ENCODE measurements at places on chromosomes 2 and 18.
A peak's percentile ranks its signal among the peaks of the same experiment; 100 is the strongest.

- no peak for DNase-seq
These were observed 2.4 kb downstream of the GLS start for GRCh38 chr2:190882856-190883582.

DNA sequence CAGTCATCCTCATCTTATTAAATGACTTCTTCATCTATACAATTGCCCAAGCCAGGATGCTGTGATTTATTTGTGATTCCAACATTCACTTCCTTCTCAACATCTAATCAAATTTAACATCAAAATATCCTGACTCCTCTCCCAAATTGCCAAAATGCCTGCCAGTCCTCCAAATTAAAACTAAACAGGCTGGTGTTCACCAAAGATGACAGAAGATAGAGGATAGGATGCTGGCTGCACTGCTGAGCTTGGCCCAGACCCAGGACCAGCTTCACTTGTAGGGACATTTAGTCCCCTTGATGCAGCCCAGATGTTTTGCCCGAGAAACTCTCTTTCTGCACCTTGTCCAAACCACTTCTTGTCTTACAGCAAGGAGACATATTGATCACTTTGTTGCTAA, 540.0 kb upstream of the CNTNAP5 start:
- DNase-seq: no peak

GRCh38 chr18:78625847-78626246, 353.8 kb upstream of the SALL3 start:
- DNase-seq: no peak

- DNase-seq: peak; percentile 77
These were observed 9.0 kb upstream of the TMBIM1 start for GRCh38 chr2:218301176-218301819.

GRCh38 chr2:232526372-232526941, 497 bp downstream of the CHRND start:
- DNase-seq: no peak

GRCh38 chr2:46845542-46846486, 69.8 kb downstream of the MCFD2 start:
- no peak for DNase-seq

DNA sequence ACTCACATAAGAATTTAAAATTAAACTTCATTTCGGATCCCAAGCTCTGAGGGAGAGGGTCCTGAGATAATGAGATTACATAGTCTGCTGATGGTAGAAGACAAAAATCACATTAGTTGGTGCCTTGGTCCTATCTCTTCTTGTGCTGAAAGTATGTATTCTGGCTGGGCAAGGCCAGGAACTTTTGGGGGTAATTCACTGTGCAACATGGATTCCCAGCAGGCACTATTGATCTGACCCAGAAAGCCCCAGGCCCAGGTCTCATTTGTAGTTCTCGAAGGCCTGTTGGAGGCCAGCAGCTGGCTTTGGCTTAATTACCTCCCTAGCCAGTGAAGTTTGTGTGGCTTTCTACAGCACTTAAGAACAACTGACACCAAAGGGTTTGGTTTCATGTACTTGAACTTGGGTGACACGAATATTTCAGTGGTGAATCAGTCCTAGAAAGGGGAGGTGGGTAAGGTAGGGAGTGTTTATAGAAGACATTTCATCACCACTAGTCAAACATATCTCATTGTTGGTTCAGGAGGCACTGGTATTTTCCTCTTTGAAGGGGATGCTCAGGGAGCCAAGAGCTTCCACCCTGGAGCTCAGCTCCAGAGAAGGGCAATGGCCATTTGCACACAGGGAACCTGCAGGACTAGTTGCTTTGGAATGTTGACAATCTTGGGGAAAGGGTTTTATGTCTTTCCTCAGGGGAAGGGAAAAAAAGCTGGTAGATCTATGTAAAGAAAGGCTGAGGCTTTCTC, 217.8 kb downstream of the OSR1 start:
- DNase-seq: no peak

DNA sequence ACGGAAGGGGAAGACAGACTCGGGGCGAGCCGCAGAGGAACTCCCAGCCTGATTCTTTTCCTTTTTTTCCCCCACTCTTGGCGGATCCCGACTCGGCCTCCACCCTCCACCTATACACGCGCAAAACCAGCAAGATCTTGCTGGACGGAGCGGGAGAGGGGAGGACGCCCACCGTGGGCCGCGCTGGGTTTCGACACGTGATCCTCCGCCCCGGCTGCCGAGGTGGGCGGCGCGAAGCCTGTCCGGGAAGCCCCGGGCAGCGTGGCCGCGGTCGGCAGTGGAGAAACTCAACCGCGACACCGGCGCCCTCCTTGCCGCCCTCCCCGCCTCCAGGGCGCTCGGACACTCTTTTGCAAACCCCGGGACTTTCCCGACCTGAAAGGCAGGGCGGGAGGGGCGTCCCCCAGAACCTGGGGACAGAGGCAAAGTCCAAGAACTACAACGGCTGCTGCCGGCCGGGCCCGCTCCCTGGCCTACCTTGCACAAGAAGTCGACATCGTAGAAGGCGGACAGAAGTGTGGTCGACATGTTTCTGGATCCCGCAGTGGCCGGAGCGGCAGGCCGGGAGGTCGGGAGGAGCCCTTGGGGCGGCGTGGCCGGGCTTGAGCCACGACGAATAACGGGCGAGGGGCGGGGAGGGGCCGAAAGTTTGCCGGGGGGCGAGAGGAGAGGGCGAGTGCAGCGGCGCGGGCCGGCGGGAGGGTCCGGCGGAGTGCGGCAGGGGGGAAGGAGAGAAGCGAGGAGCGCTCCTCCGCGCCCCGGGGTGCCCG, 433 bp downstream of the ZFP36L2 start:
- peak; percentile 70 for DNase-seq

DNA sequence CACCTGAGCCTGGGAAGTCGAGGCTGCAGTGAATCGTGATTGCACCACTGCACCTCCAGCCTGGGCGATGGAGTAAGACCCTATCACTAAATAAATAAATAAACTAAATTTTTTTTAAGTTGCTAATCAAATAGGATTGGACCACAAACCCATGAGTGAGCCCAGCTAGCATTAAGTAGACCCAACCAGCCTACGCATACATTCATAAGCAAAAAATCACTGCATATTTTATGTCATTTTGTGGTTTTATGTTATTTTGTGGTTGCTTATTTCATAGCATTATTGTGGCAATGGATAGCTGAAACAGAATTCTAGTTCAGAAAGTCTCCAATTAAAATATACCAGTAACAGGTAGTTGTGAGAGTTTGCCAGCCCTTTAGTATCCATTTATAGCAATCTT, 29.1 kb upstream of the ZC3H15 start:
- no peak for DNase-seq

- no peak for DNase-seq
These were observed 806.5 kb downstream of the TDRD15 start for GRCh38 chr2:21930226-21930625.

DNA sequence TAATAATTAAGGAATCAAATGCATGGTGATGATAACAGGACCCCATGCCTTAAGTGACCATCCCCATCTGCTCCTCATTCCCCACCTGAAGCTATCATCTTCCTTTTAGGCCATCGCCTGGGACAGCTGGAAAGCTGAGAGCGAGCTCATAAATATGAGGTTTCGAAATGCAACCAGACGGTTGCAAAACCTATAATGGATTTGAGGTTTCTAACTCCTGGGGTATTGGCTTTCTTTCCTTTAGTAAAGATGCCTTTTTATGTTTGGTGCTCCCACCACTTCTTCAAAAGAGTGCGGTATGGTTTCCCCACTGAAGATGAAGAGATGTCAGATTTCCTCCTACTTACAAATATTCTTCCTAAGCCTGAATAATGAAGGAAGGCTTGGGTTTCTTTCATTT, 1589.5 kb upstream of the PIK3C3 start:
- DNase-seq: no peak

GRCh38 chr18:24669502-24669901, 209.1 kb downstream of the HRH4 start:
- DNase-seq: no peak

DNA sequence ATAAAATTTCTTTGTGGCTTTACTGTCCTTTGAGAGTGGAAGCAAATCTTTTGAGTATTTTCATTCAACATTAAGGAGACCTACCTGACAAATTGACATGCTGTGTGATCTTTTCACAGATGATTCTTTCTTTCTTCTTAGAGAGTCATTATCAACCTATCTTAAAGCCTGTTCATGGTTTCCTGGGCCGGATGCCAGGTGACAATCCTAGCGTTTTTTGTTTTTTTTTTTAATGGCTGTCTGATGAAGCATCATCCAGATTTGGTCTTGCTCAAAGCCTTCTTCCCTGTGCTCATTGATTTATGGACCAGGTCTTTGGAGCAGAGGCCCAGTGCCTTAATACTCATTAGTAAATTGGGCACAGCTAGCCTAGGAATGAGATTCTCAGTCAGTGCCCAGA, 9.8 kb upstream of the MGAT5 start:
- DNase-seq: no peak

GRCh38 chr18:39434223-39434920, 1868.8 kb upstream of the CELF4 start:
- no peak for DNase-seq

- DNase-seq: no peak
These were observed 424.4 kb upstream of the ID2 start for GRCh38 chr2:8257502-8257901.

DNA sequence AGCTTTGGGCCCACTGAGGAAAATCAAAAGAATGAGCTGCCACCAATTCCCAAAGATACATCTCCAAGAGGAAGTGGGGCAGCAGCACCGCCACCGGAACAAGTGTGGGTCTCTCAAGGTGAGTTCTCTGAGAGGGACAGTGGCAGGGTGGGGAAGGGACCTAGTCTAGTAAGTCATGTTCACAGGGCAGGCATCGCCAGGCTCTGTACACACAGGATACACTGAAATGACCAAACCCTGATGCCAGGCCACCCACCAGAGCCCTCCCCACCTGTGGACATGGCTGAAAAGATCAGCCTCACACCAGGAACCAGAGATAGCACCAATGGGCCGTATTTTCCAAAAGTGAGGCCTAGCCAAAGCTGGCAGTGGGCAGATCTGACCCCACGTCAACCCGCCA, 108.2 kb upstream of the SMAD2 start:
- DNase-seq: no peak

GRCh38 chr2:71944183-71944550, 203.5 kb downstream of the CYP26B1 start:
- no peak for DNase-seq

DNA sequence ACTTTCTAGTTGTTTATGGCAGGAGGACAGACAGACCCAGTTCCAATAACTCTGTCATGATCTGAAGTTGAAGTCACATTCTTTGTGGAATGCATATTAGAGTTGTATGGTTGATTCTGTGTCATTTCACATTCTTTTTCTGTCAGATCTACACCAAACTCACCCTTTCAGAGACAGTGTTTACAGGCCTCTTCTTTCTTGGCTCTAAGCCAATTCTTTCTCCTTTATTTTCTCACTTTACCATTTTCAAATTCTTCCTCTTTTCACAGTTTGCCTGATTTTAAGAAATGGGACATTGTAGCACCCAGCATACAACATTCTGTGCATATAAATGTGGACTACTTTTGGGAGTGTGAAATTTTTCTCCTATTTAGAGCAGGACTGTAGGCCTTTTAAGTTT, 103.7 kb downstream of the CCDC85A start:
- DNase-seq: no peak

- DNase-seq: no peak
These were observed 48.9 kb upstream of the HPCAL1 start for GRCh38 chr2:10253596-10254372.

DNA sequence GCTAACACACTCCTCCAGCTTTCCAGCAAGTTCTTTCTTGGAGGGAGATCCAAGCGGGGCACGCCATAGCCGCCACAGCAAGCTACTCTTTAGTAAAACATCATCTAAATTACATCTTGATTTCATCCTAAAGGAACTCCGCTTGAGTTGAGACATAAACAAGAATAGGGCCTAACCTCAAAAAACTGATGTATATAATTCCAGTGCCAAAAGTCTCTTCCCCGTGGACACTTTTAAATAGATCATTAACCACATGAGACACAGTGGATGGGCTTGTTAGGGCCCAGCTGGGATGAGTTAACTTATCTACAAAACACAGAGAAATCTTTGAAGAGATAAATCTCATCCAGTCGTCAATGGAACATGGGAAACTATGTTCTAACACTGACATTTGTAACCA, 20.8 kb upstream of the MLPH start:
- no peak for DNase-seq

- DNase-seq: no peak
These were observed 34.6 kb upstream of the DNER start for GRCh38 chr2:229748950-229749349.

DNA sequence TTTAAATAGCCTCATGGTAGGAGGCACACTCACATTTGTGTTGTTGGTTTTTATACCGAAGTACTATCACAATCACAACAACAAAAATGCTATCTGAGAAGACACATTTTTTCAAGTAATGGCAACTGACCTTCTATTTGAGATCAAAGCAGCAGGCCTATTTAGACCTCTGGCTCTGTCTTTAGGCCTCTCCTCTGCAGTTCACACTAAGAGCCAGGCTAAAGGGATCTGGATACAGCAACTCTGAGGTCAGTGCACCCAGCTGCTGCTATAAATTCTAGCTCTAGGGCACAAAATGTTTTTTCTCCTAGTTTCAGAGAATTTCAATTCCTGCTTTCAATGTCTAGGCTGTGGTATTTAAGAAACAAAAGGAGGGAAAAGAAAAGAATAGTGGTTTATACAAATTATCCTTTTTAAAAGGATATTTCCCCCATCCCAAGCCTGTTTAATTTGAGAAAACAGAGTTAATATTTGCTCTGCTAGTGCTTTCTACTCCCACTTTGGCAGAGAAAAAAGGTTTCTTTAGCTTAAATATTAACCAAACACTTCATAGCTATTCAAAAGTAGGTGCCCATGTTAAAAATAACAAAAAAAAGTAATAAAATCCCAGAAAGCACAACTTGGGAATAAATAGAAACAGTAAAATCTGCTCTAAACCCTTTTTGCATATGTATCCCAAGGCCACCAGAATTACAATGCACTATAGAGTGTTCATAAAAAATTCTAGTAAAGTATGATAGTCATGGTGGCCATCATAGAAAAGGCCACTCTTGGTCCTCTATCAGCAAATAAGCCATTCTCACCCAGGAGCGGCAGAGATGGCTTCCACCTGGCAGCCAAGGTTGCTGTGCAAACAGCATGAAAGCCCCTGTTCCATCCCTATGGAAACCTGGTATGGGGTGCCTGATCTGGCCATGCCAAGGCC, 293.6 kb upstream of the SESTD1 start:
- no peak for DNase-seq

GRCh38 chr2:675982-676646, 1.1 kb downstream of the TMEM18 start:
- peak; percentile 18 for DNase-seq

- DNase-seq: no peak
These were observed 14.0 kb upstream of the DNER start for GRCh38 chr2:229728370-229728769.

DNA sequence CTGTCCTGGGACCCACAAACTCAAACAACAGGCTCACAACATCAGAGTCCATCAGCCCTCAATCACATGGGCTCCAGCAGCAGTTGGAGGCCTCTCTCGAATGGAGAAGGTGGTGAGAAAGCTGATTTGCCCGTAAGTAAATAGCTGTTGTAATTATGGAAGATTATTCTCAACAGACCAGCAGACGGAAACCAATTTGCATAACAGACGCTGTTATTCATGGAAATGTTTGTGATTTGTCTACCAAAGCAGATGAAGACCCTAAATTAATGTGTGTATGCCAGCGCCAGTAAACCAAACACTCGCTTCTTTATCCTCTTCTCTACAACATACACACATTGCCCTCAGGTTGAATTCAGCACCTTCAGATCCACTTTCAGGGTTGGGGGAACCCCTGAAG, 23.4 kb upstream of the GALNT14 start:
- no peak for DNase-seq

- DNase-seq: no peak
These were observed 19.2 kb upstream of the CAB39 start for GRCh38 chr2:230693411-230693810.
